ENCODE measurements at places on chromosomes 7 and 10. TPM values are rescaled to one million over a fixed set of nuclear protein-coding genes. Genes with fewer than 3 reads are reported as not detected.

DNA sequence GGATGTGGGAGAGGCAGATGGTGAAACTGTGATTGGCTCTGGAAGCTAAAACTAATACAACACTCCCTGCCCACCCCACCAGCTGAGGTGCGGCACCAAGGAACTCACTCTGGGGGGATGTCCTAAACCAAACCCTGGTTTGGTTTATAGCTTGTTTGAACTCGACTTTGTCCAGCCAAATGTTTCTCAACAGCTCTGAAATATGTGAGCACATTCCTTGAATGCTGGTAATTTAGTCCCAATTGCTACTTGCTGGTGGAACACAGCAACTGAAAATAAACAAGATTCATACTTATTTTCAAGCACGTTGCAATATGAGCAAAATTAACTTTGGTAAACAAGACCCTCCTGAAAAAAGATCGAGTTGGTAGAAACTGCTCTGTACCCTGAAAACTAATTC lies 39.7 kb upstream of the CARD11 start:
- H3K27me3 ChIP-seq, result no peaks in the 10 kb centered on the region
- H3K4me3 ChIP-seq, result no peak overlapping the region
- H3K27ac ChIP-seq, result no peak overlapping the region

DNA sequence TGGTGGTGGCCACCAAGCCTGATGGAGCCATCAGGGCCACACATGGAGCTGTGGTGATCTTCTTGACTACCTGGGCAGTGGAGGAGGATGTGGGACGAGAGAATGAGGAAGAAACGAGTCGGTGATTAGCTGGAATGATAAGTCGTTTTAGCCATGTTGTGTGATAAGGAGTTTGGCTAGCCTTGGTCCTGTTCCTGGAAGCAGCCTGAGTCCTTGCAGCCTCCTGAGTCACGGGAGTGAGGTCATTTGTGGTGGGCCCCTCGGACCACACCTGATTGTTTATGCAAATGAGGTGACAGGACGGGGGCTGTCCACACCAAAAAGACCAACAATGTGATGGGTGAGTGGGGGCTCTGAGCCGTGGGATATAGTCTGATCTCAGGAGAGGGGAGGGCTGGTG lies 554.4 kb downstream of the PTPRN2 start:
- H3K27ac ChIP-seq, result no peak overlapping the region
- no peaks in the 10 kb centered on the region for H3K27me3 ChIP-seq
- no peak for DNase-seq
- no peaks in the 10 kb centered on the region for H3K36me3 ChIP-seq
- H3K4me3 ChIP-seq, result no peak overlapping the region
- H3K4me1 ChIP-seq, result no peaks in the 10 kb centered on the region

GRCh38 chr7:46557295-46557711 lies 636.2 kb upstream of the IGFBP3 start:
- no peaks in the 10 kb centered on the region for H3K4me1 ChIP-seq
- DNase-seq, result no peak
- H3K27me3 ChIP-seq, result no peaks in the 10 kb centered on the region
- H3K36me3 ChIP-seq, result no peaks in the 10 kb centered on the region

GRCh38 chr10:85604136-85604725 lies 762.4 kb downstream of the GRID1 start:
- no peak overlapping the region for H3K4me3 ChIP-seq
- peaks cover 3% of the 10 kb centered on the region for H3K4me1 ChIP-seq
- H3K36me3 ChIP-seq, result no peaks in the 10 kb centered on the region
- H3K27ac ChIP-seq, result no peak overlapping the region

- H3K4me3 ChIP-seq, result no peak overlapping the region
- no peak overlapping the region for H3K27ac ChIP-seq
- H3K4me1 ChIP-seq, result no peaks in the 10 kb centered on the region
- H3K36me3 ChIP-seq, result no peaks in the 10 kb centered on the region
- H3K27me3 ChIP-seq, result no peaks in the 10 kb centered on the region
Measured at GRCh38 chr7:99594948-99595745, 2.9 kb upstream of the TMEM225B start.

GRCh38 chr10:102775201-102775934 lies 31.6 kb downstream of the WBP1L start:
- H3K36me3 ChIP-seq, result peaks cover 7% of the 10 kb centered on the region
- H3K27me3 ChIP-seq, result no peaks in the 10 kb centered on the region
- H3K27ac ChIP-seq, result no peak overlapping the region
- no peak for DNase-seq
- H3K4me3 ChIP-seq, result no peak overlapping the region

The PHKG1 gene
- total RNA-seq, result 4.1 TPM

The CDK14 gene
- total RNA-seq, result 9.9 TPM

The SAMD9L gene
- 30.6 TPM for total RNA-seq
